ENCODE measurements at places on chromosomes 3 and 15.

DNA sequence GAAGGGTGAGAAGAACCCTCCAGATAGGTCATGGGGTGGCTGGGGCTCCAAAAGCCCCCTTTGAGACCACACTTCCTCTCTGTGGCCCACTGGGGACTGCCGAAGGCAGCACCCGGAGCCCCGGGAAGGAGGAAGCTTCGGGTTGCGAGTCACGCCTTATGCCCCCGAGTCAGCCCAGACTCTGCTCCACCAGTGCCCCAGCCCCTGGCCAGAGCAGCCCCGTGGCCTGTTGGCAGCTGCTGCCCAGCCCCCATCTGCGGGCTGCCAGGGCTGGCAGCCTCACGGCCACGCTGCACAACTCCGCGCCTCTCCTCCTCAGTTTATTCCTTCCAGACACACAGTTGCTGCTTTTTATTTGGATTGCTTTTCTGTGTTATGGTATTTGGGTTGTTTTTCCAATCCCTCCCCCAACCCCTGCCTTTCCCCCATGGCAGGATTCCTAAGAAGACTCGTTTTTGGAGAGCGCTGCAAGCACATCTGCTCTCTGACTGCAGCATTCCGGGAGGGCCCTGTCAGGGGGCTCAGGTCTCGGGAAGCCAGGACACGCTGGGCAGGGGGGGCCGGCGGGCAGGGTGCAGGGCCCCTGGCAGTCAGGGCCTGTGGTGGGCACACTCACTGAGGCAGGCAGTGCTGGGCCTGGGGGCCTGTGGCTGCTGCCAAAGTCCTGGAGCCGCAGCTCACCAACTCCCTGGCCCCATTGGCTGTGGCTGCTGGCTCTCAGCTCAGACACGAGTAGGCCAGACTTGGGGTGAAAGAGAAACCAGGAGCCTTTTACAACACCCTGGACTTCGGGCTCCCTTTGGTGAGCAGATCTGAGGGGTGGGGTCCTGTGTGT lies 20.2 kb downstream of the MAGEF1 start:
- DNase-seq: no peak

DNA sequence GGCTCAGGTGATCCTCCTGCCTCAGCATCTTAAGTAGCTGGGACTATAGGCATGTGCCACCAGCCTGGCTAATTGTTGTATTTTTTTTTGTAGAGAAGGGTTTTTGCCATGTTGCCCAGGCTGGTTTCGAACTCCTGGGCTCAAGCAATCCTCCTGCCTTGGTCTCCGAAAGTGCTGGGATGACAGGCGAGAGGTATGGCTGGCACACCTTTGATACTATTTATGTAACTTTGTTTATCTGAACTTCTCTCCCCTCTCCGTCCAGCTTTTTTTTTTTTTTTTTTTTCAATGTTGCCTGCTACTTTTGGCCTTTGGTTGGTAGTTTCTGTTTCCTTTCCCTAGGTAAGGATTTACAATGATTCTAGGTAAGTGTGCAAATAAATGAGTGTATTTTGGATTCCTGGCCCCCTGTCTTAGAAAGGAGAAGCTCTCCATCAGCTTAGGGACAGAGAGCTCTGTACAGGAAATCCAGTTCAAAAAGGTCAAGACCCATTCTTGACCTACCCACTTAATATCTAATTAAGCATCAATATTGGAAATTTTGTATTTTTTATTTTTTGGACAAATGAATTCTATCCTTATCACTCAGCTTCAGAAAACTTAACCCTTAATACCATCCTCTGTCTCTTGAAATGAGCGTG lies 6.8 kb downstream of the ARL6IP5 start:
- DNase-seq: no peak

DNA sequence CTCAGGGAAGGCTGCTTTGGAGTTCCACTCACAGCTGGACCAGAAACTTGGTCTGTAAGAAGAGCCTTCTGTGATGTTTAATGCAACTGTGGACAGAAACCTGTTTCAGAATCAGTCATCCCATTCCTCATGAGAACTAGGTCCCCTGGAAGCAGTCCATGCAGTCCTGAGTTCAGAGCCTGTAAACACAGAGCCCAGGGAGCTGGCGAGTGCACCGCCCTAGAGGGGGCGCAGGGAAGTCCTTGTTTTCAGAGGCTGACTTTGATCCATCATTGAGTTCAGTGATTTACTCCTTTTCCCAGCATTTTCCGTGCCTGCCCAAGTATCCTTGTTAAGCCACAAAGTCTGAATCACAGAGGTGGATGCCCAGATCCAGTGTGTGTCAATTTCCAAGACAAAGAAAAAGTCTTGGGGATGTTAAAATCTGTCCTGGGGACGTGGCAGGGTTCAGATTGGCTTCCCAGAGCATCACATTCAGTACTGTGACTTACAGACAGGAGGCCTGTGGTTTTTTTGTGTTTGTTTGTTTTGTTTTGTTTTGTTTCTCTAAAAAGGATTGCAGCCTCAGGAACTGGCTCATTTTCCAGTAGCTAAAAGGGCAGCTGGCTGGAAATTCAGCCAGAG lies 9.8 kb upstream of the TXNRD3 start:
- DNase-seq: no peak

DNA sequence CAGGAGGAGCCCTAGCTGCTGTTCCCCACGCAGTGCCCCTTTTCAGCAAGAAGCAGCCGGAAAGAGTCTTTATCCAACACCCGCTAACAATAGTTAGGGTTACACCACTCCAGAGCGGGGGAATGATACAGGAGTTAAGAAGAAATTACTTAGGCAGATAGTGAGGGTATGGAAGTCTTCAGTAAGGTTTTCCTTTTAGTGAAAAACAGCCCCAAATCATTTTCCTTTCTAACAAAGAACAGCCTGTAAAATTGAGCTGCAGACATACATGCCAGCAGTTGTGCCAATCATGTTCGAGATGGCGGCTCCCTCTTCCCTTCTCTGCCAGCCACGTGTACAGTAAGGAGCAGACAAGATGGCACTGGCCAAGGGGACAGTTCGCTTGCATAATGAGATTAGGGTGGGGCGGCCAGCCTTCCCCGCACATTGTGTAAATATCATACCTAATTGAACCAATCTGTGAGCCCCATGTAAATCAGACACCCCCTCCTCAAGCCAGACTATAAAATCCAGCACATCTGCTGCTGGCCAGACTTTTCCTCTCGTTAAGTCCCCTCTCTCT lies 18.5 kb upstream of the SENP5 start:
- DNase-seq: no peak

GRCh38 chr3:107124885-107125284 lies 252.4 kb upstream of the CCDC54 start:
- DNase-seq: no peak

DNA sequence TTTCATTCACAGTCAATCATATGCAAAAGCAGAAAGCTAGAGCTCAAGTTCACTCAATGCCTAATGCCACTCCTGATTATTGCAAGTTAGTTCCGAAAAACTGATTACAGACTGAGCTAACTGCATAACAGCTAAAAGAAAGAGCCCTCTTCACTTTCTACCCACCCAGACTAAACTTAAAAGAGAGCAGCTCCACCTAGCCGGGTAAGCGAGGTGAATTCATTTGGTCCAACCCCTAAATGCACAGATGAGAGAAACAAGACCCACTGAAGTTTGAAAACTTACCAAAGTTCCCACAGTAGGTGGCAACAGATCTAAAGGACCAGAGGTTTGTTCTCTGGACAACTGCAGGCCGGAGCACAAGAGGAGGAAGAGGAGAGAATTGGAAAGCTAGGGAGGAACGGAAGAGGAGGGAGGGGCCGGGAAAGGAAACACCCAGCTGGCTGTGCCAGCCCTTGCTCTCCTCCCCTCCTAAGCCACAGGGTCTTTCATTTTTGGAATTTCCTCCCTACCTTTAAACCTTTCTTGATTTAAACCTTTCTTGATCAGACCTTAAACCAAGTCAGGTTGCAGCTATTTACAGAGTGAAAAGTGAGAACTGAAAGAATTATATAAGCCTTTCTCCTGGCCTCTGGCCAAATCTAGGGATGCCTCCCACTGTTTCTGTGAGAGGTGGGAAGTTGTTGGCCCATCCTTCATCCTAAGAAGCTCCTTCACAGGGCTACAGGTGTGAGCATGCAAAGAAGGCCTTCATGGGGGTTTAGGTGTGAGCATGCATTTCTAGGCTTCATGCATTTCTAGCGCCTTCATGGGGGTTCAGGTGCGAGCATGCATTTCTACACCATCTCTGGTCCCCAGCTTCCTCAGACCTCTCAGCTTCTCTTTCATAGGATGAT lies 114.7 kb upstream of the LMOD3 start:
- no peak for DNase-seq

DNA sequence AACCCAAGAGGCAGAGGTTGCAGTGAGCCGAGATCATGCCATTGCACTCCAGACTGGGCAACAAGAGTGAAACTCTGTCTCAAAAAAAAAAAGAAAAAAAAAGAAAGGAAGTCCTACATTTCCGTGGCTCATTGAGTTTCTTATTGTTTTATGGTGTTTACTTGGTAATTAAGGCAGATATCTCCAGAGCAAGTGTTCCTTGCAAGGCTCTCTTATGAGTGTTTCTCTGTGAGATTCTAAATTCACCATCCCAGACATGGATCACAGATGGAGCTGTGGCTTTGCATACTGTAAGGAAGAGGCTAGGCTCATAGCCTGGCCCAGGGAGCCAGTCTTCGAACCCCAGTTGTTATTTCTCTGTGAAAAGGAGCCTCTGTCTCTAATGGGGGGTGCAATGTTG lies 53.0 kb downstream of the IQGAP1 start:
- no peak for DNase-seq

DNA sequence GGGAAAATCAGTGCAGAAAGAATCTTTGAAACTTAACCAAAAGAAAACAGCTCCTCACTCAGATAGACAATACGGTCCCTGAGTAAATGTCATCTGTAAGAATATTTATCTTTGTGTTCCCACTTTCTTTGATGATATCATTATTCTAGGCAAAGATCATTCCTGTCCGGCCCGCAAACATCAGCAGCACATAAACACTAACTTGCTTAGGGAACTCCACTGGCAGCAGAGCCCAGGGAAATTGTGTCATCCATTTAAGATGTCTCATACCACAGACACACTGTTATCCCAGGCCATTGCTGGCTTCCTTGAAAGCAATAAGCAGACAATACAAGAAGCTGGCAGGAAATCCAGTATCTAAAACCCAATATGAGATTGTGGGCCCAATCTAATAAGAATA lies 20.1 kb upstream of the CD96 start:
- DNase-seq: no peak

All from mesothelial cell of epicardium (in vitro differentiated cells).